Astrocyte of the hippocampus (primary cell): ENCODE measurements at places on chromosomes 16 and 17.

GRCh38 chr17:63694229-63694949, 5.5 kb downstream of the LIMD2 start:
- DNase-seq, result no peak

DNA sequence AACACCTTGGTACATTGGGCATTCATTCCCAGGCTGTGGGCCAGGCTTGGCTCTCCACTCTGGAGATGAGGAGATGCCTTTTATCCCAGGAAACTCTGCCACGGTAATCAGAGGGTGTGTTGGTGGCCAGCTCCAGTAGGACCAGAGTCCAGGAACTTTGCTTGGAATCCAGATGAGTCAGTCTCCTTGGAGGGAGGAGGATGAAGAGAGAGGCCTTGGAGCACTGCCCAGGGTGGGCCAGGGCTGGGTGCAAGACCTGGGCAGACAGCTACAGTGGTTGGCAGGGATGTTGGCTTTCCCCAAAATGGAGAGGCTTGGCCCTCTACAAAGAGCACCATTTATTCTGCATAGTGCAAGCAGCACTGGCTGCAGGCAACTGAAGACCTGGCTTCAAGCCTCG, 209.0 kb downstream of the RGS9 start:
- peak; percentile 43 for DNase-seq

GRCh38 chr17:65523411-65523810, 38.0 kb downstream of the AXIN2 start:
- DNase-seq, result no peak

- DNase-seq, result no peak
Measured at GRCh38 chr16:29770250-29770929, 7.7 kb upstream of the ZG16 start.

GRCh38 chr16:1498899-1499676, 5.9 kb downstream of the TELO2 start:
- no peak for DNase-seq

- peak; percentile 74 for DNase-seq
Measured at GRCh38 chr16:86519649-86520316, 9.5 kb downstream of the FOXF1 start.

DNA sequence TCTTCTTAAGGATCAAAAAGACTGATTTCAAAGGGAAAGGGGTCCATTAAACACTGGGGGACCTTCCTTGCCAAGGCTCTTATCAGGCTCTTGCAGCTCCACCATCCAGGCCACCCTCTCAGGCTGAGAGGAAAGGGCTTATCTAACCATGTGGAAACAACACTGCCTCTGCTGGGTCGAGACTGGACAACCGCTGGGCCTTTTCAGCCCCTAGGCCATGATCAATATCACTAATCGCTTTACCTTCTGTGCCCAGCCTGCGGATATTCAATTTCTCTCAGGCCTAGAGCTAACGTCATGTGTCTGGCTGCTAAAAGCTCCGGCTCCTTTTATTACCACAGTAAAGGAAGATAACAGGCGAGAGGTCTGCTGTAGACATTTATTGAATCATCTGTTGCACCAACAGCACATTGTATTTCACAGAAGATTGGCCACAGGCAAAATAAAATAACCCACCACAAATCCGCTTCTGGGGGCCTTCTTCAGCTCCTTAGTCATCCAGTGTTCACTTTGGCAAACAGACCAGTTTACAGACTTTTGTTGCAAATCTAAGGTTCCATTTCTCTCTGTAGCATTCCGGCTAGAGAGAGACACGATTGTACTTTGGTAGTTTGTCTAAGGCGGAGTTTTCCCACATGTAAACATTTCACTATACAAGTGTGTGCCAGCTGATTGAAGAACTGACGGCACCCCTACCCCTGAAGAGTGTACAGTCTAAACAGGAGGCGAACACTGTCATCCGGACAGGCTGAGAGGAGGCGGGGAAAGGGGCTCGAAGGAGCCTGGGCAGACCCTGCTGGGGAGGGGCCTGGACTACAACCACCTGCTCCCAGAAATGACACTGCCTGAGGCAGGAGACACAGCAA, 13.9 kb downstream of the CYB561 start:
- DNase-seq, result peak; percentile 60

DNA sequence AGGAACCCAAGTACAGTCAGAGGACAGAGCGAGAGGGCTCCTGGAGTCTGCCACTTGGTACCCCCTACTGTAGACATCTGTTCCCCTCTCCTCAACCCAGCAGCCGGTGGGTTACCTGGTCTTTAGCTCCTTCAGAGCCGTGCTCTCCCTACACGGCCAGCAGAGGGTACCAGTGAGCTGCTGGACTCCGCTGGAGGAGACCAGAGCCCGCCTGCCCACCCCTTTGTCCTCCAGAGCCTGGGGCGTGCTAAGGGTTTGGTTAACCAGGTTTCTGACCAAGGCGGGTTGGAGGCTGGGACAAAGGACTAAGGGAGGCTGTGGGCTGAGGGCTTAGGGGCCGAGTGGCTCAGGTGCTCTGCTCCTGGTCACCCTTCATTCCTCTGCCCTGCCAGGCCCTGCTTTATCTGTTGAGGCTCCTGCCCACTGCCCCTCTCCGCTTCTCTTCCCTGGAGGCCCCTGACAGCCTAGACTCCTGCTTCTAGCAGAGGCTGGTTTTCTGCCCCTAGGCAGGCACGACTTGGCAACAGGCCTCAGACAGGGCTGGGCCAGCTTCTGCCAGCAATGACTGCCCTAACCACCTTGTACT, 2.7 kb upstream of the HSD11B2 start:
- DNase-seq, result peak; percentile 84

GRCh38 chr17:59030811-59031210, 75.9 kb downstream of the TRIM37 start:
- no peak for DNase-seq

GRCh38 chr17:67671493-67671892, 46.2 kb upstream of the NOL11 start:
- DNase-seq, result peak; percentile 15

DNA sequence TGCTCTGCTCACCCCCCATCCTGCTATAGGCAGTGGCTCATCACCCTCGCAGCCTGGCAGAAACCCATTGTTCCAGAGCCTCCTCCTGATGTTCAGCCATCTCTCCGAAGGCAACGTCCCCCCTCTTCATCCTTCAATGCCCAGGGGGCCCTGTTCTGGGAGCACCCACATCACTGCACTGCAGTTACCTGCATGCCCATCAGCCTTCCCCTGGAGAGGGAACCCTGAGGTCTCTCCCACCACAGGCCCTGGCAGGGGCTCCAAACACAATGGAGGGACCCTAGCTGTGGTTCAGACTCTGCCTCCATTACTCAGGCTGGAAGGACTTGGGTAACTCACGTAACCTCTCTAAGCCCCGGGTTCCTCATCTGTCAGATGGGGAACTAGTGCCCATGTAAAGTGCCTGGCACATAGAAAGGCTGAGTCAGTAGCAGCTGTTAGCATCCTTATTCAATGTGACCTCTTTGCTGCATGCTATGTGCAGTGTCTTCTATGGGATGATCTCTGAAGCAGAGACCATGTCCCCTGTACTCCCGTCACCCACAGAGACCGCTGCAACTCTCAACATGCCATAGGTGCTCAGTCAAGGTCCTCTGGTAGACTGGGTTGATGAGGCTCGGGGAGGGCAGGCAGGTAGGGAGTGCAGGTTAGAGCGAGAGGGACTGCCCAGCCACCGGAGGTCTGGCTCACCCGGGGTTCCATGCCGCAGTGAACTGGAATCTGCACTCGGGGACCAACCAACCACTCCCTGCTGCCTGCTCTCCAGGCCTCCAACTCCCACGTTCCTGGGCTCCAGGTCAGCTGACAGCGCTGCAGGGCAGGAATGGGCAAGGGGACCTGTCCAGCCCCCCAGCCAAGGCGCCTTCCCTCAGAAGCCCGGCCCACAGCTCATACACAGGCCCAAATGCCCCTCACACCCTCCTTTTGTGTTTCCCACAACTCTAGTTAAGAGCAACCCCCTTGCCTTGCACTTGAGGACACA, 233.2 kb downstream of the ZNF423 start:
- no peak for DNase-seq

DNA sequence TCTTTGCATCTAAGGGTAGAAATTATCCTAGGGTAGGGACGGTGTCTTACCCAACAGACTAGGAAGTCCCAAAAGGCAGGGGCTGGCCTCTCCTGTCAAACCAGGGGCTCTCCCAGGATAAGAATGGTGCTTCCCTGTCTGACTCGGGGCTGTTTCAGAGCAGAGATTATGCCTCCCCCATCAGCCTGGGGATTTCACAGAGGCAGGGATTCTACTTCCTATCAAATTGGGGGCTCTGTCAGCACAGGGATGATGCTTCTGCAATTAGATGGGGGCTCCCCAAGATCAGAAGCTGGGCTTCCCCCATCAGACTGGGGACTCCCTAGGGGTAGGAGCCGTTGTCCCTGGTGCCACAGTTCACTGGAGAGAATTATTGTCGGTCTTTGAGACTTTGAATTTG, 2.3 kb downstream of the NXPH3 start:
- DNase-seq, result no peak

DNA sequence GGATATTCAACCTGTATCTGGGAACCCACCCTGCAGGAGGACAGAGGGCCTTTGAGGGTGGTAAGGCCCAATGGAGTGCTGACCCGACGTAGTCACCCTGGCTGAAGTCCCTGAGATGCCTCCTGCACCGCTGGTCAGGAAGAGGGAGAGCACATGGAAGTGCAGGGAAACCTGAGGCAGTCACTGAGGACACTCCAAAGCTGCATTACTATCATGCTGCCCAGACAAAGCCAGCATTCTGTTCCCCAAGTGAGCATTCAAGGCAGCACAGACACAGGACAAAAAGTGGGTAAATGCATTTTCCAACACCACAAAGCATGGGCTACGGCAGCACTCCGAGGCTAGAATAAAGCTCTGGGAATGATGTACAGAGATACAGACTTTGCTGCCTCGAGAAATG, 46.8 kb upstream of the BCAR1 start:
- no peak for DNase-seq

DNA sequence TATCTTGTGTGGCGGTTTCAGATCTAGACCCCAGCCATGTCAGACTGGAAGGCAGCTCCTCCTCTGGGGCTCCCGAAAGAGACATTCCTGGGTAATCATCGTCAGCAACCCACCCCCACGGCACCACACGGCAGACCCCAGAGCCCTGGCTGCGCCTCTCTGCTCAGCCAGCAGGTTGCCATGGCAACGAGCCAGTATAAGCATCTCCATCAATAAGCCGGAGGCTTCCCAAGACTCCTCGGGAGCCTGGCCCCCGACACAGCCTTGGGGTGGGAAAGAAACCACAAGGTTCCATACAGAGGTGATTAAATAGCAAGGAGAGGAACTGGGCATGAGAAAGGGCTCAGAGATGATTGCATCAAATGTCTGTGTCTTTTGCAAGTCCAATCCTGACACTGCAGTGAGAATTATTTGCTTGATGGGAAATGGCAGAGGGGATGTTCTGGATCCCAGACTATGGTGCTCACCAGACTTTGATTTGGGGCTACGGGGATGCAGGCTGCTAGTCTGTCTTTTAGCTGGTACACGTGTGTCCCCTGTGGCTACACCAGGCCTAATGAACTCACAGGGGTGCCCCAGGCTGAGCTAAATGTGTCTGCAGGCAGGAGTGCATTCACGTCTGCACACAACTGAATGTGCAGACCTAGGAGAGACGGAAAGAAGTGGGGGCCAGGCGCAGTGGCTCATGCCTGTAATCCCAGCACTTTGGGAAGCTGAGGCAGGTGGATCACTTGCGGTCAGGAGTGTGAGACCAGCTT, 320.5 kb upstream of the TNRC6C start:
- peak; percentile 20 for DNase-seq

GRCh38 chr17:71327376-71328059, 793.3 kb upstream of the SOX9 start:
- peak; percentile 54 for DNase-seq

DNA sequence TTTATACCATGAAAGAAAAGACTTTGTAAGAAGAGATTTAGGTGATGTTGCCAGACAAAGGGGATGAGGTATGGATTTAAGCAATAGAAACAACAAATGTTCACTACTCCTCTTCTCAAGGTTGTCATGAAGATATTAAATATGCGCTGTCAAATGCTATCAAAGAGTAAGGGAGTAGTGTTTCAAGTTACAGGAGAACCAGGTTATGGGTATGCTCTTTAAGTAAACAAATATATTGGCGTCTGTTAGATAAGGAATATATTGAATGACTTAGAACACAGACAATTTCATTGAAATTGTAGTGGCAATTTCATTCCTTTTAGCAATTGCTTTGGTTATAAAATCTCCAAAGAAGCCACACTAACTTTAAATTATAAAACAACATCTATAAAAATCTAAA, 229.0 kb downstream of the FTO start:
- no peak for DNase-seq

- no peak for DNase-seq
Measured at GRCh38 chr17:82808006-82808405, 31.8 kb downstream of the ZNF750 start.

- peak; percentile 80 for DNase-seq
Measured at GRCh38 chr17:3935825-3936355, 19.6 kb upstream of the P2RX1 start.

- DNase-seq, result peak; percentile 46
Measured at GRCh38 chr16:24834459-24835335, 11.1 kb upstream of the SLC5A11 start.

DNA sequence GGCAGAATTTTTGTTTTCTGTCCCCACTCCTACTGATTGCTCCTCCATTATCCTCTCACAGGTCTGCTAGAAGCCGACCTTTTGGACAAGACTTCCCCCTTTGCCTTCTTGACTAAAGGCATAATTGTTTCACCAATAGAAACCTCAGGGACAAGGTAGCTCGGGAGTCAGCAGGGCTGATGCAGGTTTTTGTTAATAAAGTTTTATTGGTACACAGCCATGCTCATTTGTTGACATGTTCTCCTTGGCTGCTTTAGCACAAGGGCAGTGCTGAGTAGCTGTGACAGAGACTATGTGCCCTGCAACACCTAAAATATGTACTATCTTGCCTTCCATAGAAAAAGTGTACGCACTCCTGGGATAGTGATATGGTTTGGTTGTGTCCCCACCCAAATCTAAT, 271.6 kb downstream of the XYLT1 start:
- DNase-seq, result no peak
